ENCODE measurements at places on chromosomes 12 and 14.

GRCh38 chr14:90382491-90383125, 14.2 kb upstream of the CALM1 start:
- no peak for DNase-seq

DNA sequence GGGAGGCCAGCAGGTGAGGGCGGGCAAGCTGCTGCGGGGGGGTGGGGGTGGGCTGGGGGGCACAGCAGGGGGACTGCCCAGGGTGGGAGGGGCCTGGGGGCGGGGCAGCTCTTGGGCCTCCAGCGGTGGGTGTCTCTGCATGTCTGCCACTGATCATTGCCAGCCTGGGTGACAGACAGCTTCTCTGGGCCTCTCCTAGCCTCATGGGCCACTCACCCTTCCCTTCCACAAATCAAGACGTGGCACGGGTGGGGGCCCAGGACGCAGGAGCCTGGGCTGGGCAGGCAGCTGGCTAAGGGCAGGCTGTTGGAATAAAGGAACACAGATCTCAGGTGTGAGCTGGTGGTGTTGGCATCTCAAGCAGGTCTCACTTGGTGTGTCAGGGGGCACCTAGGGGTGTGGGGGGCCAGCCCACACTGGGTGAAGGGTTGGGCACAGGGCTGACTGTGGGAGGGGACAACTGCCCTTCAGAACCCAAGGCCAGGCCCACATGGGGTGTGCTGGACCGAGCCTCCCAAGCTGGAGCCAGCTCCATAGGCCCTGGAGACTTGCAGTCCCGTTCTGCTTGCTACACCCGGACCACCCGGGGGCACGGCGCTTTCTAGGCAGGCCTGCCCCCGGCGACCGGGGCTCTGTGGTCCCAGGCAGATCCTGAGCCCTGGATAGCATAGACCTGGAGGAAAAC, 3.0 kb downstream of the TEDC1 start:
- DNase-seq = peak; percentile 5

GRCh38 chr14:104977008-104977680, 1.0 kb downstream of the AHNAK2 start:
- DNase-seq = no peak

GRCh38 chr14:69152181-69152901, 578 bp downstream of the DCAF5 start:
- no peak for DNase-seq

DNA sequence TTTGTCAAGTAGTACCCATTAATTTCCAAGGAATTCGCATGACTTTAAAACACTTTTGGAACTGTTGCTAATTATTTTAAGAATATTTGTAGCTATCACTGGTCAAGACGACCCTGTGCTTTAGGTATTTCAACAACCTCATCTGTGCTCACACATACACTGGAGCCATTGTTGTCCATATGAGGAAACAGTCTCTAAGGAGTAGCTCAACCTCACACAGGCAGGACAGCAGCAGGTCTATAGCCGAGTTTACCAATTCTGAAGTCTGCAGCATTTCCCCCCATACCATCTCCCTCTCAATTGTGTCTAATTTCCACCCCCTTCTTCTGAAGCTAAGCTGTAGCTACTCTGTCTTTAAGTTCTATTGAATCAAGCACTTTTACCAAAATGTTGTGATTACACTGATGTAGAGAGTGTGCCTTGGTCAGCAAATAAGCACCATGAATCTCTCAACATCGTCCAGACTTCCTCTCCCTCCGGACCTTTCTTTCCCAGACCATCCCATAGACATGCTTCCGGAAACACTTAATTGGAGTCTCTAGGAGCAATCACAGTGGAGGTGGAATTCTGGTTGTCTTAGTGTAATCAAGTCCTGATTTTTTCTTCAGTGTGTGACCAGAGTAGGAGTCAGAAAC, 48.5 kb upstream of the NUAK1 start:
- no peak for DNase-seq

GRCh38 chr12:102851246-102851645, 65.8 kb downstream of the PAH start:
- no peak for DNase-seq

GRCh38 chr12:106141003-106141402, 2.2 kb upstream of the NUAK1 start:
- DNase-seq = no peak

- no peak for DNase-seq
These were observed 503.9 kb downstream of the NELL2 start for GRCh38 chr12:44372259-44372658.

- DNase-seq = no peak
These were observed 575.3 kb downstream of the TMTC2 start for GRCh38 chr12:83261998-83262397.

DNA sequence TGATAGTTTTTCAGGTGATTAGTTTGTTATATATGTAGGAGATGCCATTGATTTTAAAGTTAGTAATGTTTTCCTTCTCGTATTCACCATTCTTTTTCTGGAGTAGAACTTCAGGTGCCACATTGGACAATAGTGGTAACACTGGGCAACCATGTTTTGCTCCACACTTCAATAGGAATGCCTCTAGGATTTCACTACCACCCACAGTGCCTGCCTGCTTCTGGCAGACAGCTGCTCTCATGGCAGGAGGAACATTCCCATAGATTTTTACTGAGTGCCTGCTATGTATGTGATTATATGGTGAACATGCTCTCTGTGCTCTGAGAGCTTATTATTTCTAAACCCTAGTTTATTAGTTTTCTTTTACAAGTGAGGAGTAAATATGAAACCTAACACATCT, 53.7 kb downstream of the GCH1 start:
- DNase-seq = no peak

- DNase-seq = no peak
These were observed 189.2 kb upstream of the DIO3 start for GRCh38 chr14:101371799-101372793.

DNA sequence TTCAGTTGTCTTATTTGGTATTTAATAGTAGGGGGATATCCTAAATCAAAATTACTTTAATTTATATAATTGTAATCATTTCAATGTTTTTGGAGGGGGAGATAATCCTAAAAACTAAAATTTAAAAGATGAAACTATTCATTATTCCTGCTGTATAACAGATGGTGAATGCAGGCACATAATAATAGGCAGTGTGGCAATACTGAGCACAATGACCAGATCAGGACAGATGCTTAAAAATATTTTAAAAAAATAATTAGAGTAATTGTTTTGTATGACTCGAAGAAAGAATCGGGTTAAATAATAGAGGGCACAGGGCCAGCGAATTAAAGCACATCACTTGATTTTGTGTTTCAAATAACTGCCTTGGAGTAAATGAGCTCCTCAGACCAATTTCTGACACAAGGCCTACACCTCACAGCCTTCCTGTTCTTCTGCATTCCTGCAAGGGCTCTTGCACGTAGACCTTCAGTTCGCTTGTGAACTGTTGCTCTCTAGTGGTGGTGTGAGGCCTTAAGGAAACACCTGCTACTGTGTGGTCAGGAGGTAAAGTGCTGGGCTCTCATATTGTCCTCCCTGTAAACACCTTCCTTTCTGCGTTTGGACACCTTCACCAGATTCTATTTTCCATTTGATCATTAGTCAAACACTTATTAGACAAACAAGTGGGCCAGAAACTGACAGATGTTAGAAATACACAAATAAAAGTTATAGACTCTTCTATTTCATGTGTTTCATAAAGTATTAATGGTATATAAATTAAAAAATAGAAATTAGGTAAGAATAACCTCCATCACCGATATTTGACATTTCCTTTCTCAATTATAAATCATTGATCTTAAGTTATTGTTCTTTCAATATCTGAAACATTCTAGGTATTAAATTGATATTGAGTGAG, 29.3 kb upstream of the KLRF1 start:
- DNase-seq = peak; percentile 25

- DNase-seq = peak; percentile 55
These were observed 45.8 kb upstream of the TMED10 start for GRCh38 chr14:75222208-75222701.

DNA sequence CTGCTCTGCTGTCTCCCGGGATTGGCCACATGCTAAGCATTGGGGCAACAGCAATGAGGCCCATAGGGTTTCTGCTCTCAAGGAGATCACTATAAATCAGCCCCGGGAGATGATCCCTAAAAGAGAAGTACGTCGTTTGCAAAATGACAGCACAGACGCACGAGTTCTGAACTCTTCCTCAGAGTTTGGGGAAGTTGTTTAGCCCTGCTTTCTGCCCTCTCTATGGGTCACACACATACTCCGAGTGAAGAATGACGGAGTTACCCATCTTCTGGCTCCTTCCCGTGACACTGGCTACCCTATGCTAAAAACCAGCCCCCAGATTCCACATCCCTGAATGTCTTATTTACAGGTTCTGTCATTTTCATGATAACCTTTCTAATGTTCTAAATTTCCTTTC, 258.0 kb upstream of the PLEKHG7 start:
- peak; percentile 47 for DNase-seq

GRCh38 chr12:116827432-116827831, 53.8 kb downstream of the HRK start:
- DNase-seq = no peak

DNA sequence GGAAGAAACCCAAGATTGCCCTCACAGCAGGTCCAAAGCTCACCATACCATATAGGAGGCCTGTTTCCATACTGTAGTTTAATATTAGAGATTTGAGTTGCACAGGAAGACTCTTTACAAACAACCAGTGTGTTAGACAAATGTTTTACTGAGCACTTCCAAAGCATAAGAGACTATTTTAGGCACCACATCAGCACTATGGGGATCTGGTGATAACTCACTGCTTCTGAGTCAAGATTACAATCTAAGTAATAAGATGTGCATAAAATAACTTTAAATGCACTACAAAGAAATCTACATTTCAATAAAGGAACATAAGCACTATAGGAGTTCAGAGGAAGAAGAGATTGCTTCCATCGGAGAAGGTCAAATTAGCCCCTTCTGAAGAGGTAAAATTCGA, 71.4 kb downstream of the SPPL3 start:
- DNase-seq = no peak

- no peak for DNase-seq
These were observed 71.1 kb upstream of the RAP1B start for GRCh38 chr12:68539615-68539952.

DNA sequence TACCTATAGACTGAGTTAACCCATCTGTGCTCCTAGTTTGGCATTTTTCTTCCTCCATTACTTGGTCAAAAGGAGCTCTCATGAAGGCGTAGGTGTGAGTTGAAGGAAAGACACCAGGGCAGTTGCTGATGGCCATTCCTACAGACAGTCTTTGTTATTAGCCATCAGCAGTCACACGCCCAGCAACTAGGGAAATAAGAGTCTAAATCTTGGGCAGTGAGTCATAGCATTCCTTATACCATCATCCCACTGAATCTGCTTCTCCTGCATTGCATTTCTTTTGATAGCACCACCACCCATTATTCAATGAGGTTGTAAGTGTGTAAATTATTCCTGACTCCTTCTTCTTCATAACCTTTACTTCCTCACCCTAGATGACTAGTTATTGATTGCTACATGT, 150.9 kb upstream of the IGF1 start:
- DNase-seq = no peak

DNA sequence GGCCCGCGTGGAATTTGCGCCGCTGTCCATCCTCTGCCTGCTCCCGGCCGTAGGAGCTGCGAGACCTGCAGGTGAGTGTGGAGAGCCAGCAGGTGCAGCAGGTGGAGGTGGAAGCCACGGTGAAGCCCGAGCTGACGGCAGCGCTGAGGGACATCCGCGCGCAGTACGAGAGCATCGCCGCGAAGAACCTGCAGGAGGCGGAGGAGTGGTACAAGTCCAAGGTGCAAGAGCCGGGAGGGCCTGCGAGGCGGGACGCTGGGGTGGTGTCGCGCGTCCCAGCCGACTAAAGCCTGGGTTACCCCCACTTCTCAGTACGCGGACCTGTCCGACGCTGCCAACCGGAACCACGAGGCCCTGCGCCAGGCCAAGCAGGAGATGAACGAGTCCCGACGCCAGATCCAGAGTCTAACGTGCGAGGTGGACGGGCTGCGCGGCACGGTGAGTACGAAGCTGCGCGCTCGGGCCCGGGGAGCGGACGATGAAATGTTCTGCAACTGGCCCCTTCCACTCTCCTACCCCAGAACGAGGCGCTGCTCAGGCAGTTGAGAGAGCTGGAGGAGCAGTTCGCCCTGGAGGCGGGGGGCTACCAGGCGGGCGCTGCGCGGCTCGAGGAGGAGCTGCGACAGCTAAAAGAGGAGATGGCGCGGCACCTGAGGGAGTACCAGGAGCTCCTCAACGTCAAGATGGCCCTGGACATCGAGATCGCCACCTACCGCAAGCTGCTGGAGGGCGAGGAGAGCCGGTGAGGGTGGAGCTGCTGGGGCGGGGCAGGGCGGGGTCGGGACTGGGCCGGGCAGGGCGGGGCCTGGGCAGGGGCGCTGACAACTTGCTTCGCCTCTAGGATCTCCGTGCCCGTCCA, 2.1 kb downstream of the PRPH start:
- peak; percentile 58 for DNase-seq

DNA sequence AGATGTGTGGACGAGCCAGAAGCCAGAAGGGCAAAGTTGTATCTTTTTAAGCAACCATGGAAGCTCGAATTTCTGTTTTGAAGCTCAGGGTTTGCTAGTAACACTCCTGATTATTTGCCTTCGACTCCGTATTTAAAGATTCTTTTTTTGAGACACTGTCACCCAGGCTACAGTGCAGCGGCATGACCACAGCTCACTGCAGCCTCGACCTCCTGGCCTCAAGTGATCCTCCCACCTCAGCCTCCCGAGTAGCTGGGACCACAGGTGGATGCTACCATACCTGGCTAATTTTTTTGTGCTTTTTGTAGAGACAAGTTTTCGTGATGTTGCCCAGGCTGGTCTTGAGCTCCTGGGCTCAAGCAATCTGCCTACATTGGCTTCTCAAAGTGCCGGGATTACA, 18.7 kb upstream of the OASL start:
- no peak for DNase-seq

DNA sequence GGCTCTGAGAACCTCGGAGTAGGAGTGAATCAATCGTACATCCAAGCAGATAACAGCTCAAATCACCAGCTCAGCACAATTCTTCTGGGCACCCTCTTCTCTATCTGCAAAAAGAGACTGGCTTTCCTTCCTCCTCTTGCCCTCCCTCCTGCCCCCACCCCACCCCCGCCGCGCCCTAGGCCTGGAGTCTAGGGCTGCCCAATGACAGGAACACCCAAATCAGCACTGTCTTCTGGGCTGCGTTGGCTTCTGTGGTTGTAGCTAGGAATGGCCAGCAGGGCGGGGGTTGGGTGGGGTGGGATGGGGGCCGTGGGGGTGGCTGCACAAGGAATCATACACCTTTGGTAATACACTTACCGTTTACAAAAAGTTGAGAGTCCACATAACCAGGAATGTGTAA, 28.0 kb upstream of the TMCC3 start:
- DNase-seq = no peak

DNA sequence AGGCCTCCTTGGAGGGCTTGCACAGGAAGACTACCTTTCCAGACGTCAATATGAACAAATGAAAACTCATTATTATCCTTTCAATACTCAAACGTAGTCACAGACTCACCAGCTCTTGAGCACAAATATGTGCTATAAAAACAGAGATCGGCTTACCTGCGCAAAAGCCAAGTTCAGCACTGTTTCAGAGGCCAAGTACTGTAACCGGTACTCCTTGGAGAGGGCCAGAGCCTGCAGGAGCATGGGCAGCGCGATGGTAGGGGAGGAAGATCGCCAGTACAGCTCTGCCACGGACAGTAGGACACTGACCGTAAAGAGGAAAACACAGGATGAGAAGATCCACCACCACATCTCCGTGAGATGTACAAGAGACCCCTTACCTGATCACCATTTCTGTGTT, 21.6 kb upstream of the CAMKK2 start:
- no peak for DNase-seq

All from GM06990 (cell line).